ENCODE measurements at places on chromosomes 2 and 18.

- DNase-seq, result no peak
These were observed 481.3 kb upstream of the CHAC2 start for GRCh38 chr2:53286345-53286744.

- peak; percentile 5 for DNase-seq
These were observed 6.3 kb downstream of the HS6ST1 start for GRCh38 chr2:128312411-128312810.

DNA sequence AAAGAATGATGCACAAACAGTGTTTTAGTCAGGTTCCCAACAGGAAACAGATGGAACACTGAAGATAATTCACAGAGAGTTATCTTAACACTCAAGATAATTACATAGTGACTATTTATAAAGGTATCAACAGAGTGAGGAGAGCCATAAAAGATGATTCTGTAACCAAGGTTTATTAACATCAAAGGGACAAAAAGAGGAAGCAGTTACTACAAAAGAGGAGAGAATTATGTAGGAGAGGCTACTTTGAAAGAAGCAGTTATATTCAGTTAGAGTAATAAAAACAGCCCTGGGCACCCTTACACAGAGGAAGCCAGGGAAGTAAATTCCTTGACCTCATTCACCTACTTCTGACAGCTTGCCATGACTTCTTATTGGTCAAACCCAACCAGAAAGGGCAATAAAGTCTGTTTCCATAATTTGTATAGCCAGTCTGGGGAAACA, 326.5 kb upstream of the SLC39A10 start:
- DNase-seq, result no peak

GRCh38 chr2:136238286-136239078, 120.5 kb upstream of the CXCR4 start:
- peak; percentile 61 for DNase-seq

GRCh38 chr2:162103443-162104009, 29.5 kb upstream of the DPP4 start:
- DNase-seq, result no peak

DNA sequence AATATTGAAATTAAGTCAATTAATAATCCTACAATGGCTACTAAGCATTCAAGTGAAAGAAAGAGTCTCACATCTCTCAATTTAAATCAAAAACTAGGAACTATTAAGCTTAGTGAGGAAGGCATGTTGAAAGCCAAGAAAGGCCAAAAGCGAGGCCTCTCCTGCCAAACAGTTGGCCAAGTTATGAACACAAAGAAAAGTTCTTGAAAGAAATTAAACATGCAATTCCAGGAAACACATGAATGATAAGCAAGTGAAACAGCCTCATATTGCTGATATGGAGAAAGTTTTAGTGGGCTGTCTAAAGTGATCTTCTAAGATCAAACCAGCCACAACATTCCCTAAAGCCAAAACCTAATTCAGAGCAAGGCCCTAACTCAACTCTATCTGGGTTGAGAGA, 11.8 kb downstream of the RDH14 start:
- DNase-seq, result no peak

DNA sequence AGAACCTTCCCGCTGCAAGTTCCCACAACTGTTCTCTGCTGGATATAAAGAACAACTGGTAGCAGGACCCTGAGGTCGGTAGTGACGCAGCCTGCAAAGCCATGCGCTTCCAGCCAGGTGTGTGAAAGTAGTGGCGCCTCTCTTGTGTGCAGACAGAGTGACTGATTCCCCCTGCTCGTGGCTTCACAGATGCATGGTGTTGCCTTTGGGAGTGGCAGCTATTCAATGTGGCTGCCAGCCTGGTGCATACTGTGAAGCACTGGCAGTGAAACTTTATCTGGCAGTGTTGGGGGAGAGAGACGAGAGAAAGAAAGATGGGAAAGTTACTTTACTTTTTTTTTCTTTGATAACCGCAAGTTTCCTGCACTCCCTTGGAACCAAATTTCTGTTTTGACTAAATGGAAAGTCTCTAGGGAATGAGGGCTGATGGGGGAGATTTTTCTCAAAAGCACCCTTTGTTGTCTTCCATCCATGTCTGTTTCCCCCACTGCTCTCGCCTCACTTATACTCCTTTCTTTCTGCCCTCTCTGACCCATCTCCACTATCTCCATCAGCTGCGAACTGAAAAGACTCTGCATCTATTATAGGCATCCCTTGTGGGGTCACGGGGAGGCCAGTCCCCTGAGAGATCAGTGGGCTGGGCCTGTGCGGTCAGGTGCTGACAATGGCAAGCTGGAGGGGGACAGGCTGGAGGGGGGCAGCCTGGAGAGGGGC, 90.0 kb upstream of the TNP1 start:
- DNase-seq, result no peak

- no peak for DNase-seq
These were observed 43.5 kb downstream of the ATP8B1 start for GRCh38 chr18:57759650-57760049.

GRCh38 chr2:162125138-162125537, 26.9 kb downstream of the GCG start:
- DNase-seq, result no peak

DNA sequence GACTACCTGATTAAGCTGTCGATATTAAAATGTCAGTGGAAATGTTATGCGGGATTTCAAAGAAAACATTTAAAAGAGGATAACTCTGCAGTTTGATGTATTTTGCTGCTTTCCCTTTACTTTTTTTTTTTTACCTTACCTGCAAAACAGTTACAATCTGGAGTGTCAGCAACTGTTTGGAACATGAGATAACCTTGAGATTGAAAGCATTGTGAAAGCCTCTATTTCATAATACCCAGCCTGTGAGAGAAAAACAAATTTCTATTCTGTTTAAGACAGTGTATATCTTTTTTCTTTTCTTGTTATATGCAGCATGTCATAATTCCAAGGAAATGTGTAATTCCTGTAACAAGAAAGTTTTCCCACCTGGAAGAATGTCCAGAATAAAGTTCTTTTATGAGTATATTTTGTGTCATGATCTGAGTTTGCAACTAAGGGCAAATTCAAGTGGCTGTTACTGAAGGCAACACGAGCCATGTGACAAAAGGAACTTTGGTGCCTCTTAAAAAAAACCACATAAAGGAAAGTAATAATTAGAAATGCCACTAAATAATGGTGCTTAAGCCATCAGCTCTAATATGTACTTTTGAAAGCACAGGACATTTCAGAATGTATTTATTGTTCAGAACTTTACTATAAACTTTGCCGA, 297.0 kb upstream of the DSEL start:
- no peak for DNase-seq

DNA sequence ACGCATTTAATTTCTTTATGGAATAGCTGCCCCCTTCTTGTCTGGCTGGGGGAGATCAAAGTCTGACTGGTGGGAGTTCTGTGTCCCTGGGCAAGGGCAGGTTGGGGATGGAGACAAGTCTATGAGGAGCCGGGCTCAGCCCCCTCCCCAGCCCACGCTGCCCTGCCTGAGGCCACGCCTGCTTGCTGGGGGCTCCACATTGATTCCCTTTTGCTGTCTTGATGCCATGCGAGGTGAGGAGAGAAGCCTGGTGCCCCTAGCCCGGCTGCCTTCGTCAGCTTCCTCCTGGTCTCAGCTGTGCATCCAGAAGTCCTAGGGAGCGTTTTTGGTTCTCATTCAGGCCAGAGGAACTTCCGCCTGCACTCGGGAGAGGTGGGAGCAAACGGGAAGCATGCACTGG, 247.9 kb downstream of the NDUFA10 start:
- DNase-seq, result no peak

DNA sequence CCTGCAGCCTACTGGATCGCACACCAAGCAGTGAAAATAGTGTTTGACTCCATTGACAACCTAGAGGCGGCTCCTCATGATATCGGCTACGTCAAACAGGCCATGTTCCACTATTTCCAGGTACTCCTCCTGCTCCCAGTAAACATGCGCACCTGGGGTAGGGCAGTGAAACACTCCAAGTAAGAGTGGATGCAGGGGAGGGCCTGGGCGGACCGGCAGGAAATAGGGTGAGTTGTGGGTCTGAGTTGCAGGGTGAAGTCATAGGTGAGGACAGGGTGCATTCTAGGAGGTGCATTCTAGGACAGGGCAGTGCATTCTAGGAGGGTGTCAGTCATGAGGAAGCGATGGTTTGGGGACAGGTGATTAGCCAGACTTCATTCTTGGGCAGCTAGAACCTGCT, 5.0 kb downstream of the NAGK start:
- no peak for DNase-seq

GRCh38 chr2:16716024-16716423, 50.4 kb upstream of the CYRIA start:
- DNase-seq, result no peak

DNA sequence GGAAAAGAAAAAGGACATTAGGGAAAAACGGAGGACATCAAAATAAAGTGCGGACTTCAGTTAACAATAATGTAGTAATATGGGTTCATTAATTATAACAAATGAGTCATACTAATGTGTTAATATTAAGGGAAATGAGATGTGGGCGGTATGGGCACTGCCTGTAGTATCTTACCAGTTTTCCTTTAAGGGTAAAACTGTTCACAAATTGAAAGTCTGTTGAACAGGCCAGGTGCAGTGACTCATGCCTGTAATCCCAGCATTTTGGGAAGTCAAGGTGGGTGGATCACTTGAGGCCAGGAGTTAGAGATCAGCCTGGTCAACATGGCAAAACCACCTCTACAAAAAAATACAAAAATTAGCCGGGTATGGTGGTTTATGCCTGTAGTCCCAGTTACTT, 56.8 kb upstream of the PMAIP1 start:
- no peak for DNase-seq

DNA sequence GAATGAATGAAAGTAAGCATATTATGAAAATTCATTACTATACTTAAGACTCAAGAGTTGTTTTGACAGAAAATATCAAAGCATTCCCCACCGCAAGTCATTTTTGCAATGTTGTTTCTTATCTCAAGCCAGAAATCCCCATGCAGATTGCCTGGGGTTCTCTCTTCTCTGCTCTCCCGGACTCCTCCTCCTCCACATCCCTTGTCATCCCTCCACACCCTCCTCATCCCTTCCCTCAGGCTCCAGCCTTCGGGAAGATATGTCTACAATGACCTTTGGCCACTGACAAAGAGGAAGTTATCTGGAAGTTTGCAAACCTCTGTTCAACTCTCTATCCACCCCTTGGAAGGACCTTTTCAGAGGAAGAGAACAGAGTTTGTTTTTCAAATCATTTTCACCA, 11.9 kb downstream of the TFCP2L1 start:
- no peak for DNase-seq

GRCh38 chr2:60486067-60486466, 67.4 kb downstream of the BCL11A start:
- no peak for DNase-seq

GRCh38 chr18:6729247-6730091, at the start of gene ARHGAP28:
TSS of gene ARHGAP28 (plus strand) at chr18:6729716. CDS start at chr18:6729822, 106 bp downstream.
- DNase-seq, result peak; percentile 9

DNA sequence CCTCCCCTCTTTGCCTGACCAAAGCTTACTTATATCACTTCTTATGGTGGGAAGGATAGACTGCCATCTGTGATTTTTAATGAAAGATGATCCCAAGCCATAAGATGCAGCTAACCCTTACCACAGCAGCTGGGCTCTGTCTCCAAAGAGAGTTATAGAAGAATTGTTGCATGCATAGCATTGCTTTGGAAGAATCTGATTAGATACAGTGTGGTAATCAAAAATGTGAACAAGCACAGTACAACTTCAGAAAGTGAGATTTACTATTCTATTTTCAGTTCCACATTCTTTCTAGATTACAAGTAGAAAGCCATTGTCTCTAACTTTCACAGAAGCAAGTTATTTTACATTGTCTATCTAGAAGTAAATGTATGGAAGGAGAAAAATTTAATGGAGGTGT, 129.0 kb upstream of the ACVR2A start:
- DNase-seq, result no peak

DNA sequence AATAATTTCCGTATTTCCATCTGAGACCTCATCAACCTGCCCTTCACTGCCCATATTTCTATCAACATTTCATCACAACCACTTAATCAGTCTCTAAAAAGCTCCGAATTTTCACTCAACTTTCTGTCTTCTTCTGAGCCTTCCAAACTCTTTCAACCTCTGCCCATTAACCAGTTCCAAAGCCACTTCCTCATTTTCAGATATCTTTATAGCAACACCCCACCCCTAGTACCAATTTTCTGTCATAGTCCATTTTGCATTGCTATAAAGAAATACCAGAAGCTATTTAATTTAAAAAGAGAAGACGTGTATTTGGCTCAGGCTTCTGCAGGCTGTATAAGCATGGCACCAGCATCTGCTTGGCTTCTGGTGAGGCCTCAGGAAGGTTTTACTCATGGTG, 107.0 kb downstream of the PTGR3 start:
- DNase-seq, result no peak

GRCh38 chr18:9612215-9612830, 2.0 kb downstream of the PPP4R1 start:
- DNase-seq, result peak; percentile 30

DNA sequence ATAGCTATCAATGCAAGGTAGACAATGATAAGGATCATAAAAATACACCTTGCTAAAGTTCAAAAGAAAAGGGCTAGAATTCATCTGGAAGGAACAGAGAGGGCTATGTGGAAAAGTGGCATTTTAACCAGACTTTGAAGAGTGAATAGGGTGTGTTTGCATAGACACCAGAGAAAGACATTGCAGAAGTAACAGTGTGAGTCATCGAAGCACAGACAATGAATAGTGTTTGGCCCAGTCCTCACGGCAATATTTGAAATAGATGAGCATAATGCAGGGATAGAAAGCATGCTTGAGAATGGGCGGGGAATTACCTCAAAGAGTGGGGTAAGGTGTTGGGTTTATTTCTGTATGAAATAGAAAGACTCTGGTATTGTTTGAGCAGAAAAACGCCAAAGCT, 24.2 kb downstream of the MYT1L start:
- DNase-seq, result no peak

DNA sequence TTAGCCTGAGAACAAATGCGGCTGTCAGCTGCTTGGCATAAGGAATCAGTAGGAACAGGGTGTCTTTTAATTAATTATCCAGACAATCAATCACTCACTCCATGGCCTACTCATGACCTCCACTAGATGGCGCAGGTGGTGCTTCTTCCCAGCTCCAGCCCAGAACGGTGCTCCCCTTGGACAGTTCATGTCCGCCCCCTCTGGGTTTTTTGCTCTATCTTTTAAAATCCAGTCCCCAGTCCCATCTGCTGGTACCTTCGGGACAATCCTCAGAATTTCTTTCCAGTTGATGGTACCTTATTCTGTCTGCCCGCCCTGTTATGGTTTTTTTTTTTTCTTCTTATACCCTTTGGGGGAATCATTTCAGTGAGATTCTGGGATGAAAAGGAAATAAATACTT, 99.8 kb downstream of the CACNB4 start:
- peak; percentile 57 for DNase-seq

GRCh38 chr2:118954297-118955060, 12.5 kb downstream of the MARCO start:
- no peak for DNase-seq

Data from activated CD4-positive, alpha-beta memory T cell treated with anti-CD3 and anti-CD28 coated beads for 36 hours (primary cell).